ENCODE measurements at places on chromosomes 6 and 20. TPM values are rescaled to one million over a fixed set of nuclear protein-coding genes. Genes with fewer than 3 reads are reported as not detected.

DNA sequence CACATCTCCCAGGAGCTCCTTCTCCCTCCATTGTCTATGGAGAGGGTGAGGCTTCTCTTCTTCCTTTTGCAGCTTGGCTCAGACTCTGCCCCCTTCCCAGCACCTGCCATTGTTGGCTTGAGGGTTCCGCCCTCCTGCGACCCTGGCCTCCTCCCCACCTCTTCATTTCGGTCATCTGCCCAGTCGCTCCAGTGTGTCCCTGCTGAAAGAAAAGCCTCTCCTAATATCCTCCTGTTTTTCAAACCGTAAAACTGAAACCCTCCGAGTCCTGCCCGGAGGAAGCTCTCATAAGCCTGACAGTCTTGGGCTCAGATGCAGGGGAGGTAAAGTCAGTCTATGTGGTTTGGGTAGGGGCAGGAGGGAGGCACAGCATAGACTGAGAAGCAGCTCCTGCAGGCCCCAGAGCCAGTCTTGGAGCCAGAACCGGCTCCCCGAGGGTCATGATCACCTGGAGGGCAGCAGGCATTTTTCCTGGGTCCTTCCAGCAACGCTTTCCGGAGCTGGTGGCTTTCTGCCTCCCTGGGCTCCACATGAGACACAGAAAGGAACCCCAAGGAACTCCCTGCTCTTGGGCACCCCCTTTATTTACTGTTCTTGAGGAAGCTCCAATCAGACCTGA, 235.1 kb downstream of the SMOC2 start:
- no peak for DNase-seq

GRCh38 chr6:110467566-110468140, 8.8 kb downstream of the SLC22A16 start:
- no peak for DNase-seq

- no peak for DNase-seq
Observed at GRCh38 chr6:39530201-39530759, 194.9 kb downstream of the KIF6 start.

- DNase-seq, result no peak
Observed at GRCh38 chr6:156953127-156953478, 175.9 kb downstream of the ARID1B start.

DNA sequence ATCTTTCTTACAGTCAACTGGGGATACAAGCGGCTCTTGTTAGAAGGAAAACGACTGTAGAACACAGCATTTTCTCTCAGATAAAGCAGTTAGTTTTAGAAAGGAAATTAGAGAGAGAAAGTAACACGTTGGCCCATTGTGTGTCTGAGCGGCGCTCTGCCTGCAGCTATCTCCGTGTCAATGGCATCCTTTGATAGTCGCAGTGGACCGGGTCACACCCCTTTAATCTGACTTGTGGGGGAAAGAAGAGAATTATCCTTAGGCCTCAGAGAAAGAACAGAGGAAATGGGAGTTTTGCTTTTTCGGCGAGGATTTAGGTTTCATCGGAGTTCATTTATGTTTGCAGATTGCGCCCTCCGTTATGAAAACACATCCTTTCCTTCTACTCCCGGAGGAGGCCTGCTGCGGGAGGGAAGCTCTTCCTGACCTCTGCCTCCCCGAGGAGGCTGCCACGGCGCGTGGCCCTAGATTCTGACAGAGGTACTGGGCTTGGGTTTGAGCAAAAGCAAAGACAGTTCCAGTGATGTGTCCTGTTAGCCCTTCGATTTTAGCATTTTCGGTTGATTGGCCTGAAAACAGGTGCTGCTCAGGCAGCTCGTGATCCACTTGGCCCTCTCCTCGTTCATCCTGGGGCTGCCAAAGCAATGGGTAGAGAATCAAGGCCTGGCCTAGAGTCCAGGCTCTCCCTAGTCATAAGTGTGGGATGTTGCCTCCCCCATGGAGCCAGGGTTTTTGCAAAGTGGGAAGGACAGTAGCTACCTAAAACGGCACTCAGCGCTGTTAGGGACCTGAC, 74.9 kb downstream of the ZDHHC14 start:
- no peak for DNase-seq

DNA sequence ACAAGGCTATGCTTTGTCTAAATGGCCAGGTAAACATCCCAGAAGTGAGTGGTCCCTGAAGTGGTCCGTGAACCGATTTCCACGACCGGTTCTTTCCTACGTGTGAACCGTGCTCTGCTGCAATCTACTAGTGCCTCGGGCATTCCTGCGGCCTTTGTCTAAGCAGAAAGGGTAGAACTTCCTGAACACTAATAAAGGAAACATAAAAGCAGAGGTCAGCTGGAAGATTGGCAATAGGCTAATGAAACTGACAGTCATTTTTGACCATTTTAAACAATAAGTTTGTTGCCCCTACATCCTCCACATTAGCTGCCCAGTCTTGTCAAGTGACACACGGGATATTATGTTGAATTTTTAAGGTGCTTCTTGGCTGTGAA, 410.0 kb downstream of the PLCB1 start:
- DNase-seq, result no peak

GRCh38 chr6:125742464-125743120, 6.8 kb upstream of the HEY2 start:
- DNase-seq, result no peak

DNA sequence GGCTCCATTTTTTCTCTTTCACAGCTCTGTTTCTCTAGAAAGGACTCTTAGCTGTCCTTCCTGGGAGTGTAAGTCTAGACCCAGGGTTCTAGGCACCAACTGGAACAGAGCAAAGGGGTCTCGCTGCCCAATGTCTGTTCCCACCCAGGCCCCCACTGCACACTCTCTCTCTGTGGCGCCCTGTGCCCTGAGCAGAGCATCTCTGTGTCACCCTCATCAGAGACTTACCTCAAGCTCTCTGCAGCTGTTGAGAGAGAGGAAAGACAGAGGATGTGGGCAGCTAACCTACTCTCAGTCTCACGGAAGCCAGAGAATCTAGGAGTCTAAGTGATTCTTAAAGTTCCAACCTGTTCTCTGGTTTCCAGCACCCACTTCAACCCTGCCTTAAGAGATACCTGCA, 9.5 kb downstream of the NCR2 start:
- DNase-seq, result no peak

- no peak for DNase-seq
Observed at GRCh38 chr20:55052459-55052858, 577.1 kb downstream of the DOK5 start.

DNA sequence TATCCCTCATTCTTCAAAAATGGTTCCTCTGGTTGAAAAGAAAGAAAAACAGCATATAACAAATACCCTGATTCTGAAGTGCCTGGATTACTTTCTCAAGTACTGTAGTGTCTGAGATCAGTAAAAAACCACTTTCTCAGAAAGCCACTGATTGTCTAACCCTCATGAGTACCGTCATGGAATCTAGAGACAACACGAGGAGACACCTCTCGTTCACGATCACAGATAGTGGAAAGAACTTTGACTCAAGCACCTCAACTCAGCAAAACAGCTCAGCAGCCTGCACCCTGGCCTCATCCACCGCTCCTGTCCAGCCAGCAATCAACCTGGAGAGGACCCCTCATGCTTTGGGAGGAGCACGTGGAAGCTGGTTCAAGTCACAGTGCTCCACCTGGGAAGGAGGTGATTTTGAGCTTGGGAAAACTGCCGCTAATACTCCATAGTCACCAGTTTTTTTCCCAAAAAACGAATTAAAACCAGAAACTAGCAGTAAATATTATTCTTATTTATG, 1.0 kb downstream of the SCML4 start:
- peak; percentile 33 for DNase-seq

GABRR1 gene
- polyA plus RNA-seq, result 0.29 TPM

GMPR gene
- polyA plus RNA-seq, result 35.9 TPM

UBE2C gene
- 27.0 TPM for polyA plus RNA-seq
